GM03348 (cell line): ENCODE measurements at places on chromosomes 2 and 18.

DNA sequence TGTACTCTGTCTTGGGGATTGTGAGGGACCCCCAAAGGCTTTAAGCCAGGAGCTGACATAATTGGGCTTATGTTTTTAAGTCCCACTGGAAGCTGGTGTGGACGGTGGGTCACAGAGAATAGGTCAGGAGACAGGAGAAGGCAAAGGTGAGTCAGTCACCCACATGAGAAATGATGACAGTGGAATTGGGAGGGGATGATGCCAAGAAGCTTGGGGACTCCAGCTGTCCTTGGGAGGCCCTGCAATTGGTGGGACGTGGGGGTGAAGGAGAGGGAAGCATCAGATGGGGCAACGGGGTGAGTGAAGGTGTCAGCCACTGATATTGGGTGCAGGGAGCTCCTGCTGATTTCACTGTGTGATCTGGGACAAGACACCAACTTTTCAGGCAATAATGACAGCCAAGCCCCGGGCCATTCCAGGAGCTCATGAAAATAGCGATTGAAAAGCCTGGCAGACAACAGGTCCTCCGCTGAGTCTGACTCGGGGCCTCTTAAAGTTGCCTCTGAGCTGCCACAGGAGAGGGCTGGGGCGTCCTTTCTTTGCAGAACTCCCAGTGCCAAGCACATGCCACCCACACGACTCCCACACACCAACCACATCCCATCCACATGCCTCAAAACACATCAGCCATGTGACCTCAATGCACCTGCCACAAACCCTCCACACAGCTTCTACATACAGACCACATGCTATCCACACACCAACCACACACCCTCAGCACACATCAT, 13.4 kb downstream of the TNS1 start:
- no peak for DNase-seq

GRCh38 chr18:60311676-60312360, 60.8 kb downstream of the MC4R start:
- DNase-seq, result no peak

GRCh38 chr2:23029951-23030350, 355.0 kb upstream of the KLHL29 start:
- DNase-seq, result no peak

DNA sequence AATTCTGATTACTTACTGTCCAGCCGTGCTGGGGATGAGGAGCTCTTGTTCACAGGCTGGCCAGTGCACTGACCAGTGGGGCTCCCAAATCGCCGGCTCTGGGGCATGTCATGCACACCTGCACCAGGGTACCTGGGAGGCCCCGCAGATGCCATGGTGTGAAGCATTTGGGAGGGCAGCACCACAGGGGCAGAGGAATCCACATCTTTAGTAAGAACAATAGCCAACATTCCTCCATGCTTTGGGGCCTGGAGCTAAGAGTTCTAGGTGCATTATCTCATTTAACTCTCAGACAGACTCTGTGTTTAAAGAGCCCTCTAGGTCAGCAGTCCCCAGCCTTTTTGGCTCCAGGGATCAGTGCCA, 104.2 kb downstream of the ACKR3 start:
- DNase-seq, result no peak

DNA sequence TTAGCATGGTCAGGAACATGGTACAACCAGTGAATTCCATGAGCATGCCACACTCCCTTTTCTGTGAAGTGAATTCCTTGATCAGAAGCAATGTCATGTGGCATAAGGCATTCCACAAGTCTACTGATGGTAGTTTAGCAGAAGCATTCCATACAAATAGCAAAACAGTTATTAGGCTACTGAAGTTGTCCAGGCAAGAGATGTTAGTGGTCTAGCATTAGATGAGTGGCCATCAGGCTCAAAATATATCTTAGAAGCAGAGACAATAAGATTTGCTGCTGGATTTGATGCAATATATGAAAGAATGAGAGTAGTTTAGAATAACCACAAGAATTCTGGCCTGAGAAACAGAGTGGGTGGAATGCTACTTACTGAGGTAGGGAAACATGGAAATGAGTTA, 355.3 kb upstream of the NRXN1 start:
- peak; percentile 49 for DNase-seq

GRCh38 chr18:78871618-78872017, 108.0 kb upstream of the SALL3 start:
- no peak for DNase-seq

GRCh38 chr2:67938053-67938452, 124.8 kb downstream of the C1D start:
- peak; percentile 17 for DNase-seq

DNA sequence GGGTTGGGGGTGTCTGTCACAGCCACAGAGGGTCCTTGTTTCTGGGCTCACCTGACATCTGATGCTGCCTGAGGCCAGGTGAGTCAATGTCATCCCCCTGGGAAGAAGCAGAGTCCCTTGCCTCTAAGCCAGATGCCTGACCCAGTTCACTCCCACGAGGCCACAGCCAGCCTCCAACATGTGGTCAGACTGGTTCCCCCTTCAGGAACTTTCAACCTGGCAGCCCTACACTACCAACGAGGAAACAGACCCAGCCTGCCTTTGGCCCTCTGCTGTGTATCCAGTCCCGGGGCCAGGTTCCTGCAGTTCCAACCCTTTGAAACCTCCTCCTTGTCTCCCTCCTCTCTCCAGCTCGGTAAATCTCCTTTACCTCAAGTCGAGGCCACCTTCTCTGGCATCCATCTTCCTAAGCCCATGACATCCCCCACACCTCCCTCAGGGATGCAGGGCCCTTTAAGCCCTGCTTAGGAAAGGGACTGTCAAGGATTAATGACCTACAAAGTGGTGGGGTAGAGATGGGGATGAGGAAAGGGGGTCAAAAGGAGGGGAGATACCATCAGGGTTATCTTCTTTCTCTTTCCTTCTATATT, 49.2 kb upstream of the SMAD2 start:
- no peak for DNase-seq

DNA sequence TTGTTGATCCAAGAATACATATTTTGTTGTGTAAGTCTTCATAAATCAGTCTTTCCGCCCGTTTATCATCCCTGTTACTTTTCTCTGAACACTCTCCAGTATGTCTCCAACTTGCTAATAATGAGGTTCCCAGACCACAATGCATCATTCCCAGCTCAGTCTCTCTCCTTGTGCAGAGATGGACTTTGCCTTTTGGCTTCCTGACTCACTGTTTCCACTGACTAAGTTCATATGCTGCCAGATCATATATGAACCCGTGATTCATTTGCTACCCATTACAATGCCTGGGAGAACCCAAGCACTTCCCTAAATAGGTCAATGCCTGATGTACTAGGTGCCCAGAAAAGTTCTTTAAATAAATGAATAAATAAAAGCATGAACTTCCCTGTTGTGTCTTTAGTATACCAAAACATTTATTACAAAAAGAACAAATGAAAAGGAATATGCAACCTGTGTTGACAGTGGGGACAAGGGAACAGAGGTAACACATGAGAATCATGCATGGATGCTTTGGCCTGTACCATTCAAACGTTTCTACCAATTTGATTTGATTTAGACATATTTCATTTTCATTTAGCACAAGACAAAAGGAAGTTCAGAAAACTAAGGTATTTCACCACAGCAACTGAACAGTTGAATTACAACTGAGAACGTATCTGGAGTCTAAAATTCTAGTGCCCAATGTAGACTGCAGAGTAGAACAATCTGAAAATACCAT, 215.4 kb upstream of the HNRNPA3 start:
- DNase-seq, result peak; percentile 49

GRCh38 chr18:63058521-63058920, 261.0 kb downstream of the BCL2 start:
- no peak for DNase-seq

GRCh38 chr2:29627279-29627711, 294.1 kb downstream of the ALK start:
- DNase-seq, result peak; percentile 55

DNA sequence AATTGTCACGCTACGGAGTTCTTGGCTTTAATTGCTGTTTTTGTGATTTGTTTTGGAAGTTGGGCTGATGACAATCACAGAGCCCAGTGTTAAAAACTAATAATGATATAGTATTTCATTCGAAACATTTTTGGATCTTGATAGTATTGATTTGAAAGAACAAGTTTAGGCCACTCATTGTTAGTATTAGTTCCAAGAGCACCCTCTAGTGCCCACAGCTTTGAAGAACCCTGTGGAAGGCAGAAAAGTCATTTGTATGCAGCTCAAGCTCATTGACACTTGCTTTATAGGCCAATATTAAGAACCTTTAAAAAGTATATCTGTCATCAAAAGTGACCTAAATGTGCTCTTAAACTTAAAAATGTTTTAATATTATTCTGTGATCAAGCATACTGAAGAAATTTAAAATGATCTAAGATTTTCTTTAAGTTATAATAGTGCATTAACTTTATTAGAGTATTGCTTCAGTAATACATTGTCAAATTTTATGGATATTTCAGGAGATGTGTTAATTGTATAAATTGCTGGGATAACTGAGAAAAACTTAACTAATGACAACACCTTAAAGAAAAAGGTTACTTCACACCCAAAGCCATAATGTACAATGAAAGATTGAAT, 191.0 kb downstream of the GRB14 start:
- DNase-seq, result peak; percentile 38

DNA sequence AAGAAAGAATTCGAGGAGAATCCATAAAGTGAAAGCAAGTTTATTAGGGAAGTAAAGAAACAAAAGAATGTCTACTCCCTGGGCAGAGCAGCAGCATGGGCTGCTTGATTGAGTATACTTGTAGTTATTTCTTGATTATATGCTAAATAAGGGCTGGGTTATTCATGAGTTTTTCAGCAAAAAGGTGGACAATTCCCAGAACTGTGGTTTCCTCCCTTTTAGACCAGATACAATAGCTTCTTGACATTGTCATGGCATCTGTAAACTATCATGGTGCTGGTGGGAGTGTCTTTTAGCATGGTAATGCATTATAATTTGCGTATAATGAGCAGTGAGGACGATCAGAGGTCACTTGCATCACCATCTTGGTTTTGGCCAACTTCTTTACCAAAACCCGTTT, 25.6 kb upstream of the TBC1D8 start:
- DNase-seq, result no peak

DNA sequence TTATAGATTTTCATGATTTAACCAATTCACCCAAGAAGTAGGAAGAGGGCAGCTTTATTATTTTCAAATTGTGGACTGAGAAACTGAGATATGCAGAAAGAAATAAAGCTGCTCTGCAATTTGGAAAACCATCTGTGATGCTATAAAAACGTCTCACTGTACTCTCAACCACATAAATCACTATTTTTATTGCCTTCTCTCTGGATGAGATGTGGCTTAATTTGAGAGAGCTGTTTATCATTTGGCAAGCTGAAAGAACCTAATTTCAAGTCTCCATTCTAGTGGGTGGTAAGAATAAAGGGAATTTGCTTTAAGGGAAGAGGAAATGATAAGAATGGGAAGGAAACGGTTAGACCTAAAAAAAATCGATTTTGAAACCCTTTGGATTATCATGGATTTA, 49.9 kb upstream of the CYP1B1 start:
- no peak for DNase-seq

DNA sequence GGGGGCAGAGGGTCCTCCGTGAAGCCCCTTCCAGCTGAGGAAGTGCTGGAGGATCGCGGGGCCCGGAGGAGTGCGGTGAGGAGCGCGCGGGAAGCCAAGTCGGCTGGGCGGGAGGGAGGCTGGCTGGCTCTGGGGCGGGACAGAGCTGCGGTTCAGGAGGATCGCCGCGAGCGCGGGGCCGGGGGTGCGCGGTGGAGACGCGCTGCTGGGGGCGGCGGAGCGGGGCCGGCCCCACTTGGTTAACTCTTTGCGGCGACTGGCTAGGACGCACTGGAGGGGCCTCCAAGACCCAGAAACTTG, 464 bp downstream of the CYBRD1 start:
- DNase-seq, result peak; percentile 63

- peak; percentile 59 for DNase-seq
Observed at GRCh38 chr2:216555274-216555673, 56.6 kb downstream of the RPL37A start.

- peak; percentile 50 for DNase-seq
Observed at GRCh38 chr2:45180779-45181178, 171.5 kb upstream of the SIX2 start.

GRCh38 chr2:231781798-231782726, 980 bp upstream of the PDE6D start:
- peak; percentile 44 for DNase-seq

GRCh38 chr18:24736662-24737330, 276.4 kb downstream of the HRH4 start:
- no peak for DNase-seq

- peak; percentile 73 for DNase-seq
Observed at GRCh38 chr2:163667064-163667887, 68.5 kb downstream of the FIGN start.

DNA sequence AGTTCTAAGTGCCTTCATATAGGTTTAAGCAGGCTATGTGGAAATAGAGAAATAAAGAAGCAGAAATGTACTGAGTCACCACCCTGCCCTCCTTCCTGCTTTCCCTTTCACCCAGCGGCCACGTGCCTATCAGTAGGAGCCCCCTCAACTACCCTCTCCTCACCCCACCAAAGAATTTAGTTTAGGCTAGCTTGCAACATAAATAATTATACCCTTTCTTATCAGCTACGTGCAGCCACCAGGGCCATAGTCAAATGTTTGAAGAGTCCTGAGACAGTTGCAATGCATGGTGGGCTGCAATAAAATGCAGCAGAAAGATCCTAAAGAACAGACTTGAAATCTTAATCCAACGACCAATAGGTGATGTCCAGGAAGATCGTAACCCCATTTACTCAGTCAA, 101.2 kb downstream of the RTP5 start:
- DNase-seq, result no peak

DNA sequence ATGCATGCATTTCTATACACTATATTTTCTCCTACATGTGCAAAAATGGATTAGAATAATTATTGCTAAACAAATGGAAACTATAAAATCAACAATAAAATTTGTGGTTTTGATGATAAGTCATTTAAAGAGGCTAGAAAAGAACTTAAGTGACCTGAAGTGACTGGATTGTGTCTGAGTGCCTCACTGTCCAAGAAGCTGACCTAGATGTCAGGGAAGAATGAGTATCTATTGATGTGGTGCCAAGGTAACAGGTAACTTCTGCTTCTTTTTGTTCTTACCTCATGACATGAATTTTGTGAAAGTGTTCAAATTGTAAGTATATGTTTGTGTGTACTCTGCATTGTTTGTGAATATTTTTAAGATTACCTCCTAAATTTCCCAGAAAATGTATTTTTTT, 1623.9 kb upstream of the ACVR2A start:
- no peak for DNase-seq

DNA sequence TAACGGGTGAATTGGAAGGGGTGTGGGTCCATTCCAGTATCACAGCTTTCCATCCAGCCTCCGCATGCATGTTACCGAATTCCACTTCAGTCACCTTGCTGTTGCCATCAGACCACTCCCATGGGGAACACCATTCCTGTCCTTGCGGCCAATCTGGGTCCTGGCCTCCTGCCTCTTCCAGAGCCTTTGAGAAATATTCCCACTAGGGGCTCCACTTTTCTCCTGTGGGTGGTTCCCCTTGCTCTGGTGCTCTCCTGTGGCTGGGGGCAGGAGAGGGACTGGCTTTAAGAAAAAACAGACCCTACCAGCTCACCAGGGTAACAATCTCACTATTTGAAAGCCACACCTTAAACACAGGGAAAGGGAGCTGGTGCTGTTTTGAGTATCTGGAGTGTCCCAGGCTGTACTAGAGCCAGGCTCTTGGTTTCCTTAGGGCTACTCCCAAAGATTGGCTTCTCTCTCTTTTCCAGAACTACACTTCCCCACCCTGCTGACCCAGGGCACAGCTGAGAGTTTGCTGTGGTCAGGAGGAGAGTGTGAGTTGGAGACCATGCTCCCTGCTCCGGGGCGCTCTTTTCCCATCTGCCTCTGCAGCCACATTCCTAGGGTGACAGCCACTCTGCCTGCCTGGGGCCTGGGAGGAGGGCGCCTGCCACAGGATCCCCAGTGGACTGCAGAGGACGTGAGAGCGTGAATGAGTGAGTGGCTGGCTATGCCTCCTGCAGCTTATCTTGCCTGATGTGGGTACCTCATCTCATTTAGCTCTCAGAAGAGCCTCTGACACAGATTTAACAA, 460.8 kb upstream of the HS6ST1 start:
- no peak for DNase-seq
